ENCODE measurements at places on chromosomes 13 and 19.

GRCh38 chr19:24140099-24140498, 53.1 kb downstream of the ZNF254 start:
- no peak for DNase-seq

- DNase-seq, result no peak
Observed at GRCh38 chr13:66341635-66342377, 888.3 kb downstream of the PCDH9 start.

GRCh38 chr13:50871405-50871804, 27.9 kb upstream of the DLEU7 start:
- DNase-seq, result no peak

DNA sequence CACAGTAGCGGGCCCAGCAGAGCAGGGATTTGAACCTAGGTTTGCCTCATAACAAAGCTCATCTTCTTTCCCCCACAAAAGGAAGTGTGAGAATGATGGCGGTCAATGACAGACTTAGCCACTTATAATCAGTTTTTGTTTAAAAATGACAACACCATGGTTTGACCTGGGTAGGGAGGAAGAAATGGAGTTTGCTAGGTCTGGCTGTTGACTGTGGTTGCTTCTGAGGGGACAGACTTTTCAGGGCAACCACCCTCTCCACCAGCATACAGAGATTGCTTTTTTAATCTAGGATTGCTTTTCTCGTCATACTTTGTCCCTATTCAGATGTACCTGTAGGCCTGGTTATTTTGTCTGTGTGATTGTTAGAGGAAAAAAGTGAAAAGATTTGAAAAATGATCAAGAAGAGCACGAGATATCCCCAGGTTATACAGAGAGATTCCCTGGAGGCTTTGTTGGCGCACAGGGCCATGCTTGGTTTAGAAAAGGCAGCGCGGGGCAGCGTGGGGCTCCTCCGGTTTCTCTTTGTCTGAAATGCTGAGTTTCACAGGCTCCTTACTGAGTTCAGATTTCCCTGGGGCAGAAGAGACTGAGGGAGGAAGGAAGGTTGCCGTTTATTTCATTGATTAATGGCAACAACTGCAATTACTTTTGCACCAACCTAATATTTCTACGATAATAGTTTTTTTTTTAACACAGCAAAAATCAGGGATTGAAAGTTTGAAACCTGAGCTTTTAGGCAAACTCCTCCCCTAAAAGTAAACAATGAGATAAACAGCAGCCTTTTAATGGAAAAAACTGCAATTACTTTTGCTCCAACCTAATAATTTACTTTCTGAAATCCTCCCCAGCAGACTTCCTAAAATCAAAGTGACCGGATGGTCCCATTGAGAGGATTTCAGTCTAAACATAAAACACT, 97.0 kb upstream of the RNF113B start:
- no peak for DNase-seq

DNA sequence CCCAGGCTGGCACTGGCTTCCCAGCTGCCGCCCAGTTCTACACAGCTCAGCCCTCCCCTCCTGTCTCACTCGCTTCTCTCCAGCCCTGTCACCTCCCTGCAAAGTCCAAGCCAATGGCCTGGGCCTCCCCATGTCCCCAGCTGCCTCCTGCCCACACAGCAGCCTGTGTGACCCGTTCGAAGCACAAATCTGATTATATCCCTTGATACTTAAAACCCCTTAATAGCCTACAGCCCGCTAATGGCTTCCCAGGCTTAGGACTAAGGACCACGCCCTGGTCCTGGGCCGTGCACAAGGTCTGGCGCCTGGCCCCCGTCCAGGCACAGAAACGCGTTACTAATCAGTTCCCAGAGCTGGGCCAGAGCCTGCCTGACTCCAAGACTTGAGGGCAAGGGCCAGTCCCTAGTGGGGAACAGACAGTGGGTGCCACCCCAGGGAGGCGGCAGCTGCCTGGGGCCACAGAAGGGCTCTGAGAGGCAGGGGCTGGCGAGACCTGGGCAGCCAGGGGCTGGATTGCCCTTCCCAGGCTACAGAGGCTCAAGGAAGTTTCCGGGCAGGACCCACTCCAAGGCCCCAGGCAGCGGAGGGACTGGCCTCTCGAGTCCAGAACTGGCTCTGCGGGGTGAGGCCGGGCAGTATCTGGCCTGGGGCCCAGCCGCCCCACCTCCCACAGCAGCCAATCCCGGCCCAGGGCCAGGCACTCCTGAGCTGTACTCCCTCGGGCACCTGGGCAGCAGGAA, 10.4 kb downstream of the XAB2 start:
- no peak for DNase-seq

- no peak for DNase-seq
Observed at GRCh38 chr19:33397536-33398360, 24.2 kb downstream of the CEBPG start.

GRCh38 chr13:20519875-20520274, 5.8 kb downstream of the CRYL1 start:
- no peak for DNase-seq

DNA sequence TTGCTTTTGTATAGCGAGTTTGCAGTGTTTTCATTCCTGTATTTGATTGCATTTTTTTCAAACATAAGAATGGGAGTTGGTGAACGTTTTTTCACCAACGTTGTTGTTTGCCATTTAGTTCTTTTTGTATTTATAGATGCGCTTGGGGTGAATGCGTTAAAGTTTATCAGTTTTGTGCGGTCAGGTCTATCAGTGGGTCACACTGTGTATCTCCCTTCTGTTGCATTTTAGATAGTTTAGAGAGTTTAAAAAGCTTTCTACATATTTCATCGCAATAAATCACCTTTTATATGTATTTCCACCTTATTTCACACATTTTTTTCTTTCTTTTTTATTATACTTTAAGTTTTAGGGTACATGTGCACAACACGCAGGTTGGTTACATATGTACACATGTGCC, 16.4 kb downstream of the OR7A5 start:
- no peak for DNase-seq

DNA sequence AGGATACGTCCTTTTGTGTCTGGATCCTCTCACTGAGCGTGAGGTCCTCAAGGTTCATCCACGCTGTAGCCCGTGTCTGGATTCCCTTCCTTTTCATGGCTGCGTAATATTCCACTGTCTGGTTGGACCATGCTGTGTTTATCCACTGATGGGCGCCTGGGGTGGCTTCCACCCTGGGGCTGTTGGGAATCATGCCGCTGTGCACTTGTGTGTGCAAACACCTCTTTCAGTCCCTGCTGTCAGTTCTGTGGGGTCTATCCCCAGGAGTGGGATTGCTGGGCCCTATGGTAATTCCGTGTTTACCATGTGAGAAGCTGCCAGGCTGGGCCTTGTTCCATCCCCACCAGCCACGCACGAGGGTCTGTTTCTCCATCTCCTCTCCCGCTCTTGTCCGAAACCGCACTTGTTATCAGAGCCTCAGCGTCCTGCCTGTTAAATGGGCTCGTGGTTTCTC, 98.6 kb downstream of the GADD45B start:
- no peak for DNase-seq

GRCh38 chr13:29315847-29316246, 279.6 kb downstream of the SLC7A1 start:
- DNase-seq, result no peak

DNA sequence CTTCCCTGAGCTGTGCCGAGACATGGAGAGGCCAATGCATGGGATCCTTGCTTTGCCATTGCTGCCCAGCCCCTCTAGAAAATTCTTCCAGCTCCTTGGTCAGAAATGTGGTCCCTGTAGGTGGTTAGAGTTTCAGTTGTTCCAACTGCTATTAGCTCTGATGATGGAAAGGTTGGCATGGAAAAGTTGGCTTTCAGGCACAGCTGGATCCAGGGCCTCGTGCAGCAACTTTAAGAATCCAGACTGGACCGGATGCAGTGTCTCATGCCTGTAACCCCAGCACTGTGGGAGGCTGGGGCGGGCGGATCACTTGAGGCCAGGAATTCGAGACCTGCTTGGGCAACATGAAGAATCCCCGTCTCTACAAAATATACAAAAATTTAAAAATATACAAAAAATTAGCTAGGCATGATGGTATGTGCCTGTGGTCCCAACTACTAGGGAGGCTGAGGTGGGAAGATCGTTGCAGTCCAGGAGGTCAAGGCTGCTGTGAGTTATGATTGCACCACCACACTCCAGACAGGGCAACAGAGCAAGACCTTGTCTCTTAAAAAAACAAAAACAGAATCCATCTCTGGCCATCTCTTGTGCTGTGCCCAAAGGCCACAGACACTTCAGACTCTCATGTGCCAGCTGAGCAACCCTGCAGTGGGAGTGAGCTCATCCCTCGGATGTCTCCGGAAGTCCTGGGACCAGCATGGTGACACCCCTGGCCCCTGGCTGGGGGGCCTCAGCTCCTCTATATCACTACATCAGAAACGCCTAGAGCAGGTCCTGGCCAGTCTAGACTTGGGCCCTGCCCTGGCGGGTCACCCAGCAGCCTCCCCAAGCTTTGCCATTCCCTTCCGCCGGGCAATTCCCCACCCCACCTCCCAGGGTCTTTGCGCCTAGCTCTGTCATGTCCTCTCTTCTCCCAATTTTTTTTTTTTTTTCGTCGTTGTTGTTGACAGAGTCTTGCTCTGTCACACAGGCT, 16.8 kb downstream of the MEX3D start:
- DNase-seq, result no peak

DNA sequence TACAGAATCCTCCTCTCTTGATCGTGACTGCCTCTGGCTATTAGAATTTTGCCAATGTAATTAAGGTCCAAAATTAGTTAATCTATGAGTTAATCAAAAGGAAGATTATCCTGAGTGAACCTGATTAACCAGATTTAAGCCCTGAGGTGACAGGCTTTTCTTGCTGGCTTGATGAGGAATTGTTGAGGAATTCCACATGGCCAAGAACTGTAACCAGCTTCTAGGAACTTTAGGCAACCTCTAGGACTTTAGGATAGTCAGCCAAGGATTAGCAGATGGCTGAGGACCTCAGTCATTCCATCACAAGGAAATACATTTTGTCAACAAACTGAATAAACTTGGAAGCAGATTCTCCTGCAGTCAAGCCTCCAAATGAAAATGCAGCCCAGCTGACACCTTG, 84.8 kb downstream of the STOML3 start:
- DNase-seq, result no peak

GRCh38 chr13:107764046-107764445, 451.3 kb downstream of the LIG4 start:
- no peak for DNase-seq

DNA sequence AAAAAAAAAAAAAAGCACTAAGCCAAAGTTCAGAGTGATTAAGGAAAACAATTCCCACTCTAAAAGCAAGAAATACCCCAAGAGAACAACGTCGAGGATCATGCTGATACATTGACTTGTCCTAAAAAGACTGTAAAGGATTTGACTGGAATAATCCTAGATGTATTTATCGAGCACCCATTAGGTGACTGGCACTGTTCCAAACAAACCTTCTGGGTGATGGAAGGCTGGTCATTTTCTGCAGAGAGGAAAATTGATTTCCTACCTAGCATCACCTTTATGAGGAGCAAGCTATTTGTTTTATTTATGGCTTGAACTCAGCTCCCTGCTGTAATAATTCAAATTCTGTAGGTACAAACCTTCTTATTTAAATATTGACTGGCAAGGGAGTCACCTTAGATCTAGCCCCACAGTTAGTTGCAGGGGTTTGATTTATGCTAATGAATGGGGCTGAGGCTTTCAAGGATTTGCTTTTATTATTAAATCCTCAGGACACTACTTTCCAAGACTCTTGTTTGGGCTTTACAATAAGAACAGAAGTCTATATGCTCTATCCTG, 471.0 kb downstream of the OLFM4 start:
- no peak for DNase-seq
